ENCODE measurements at places on chromosomes 4 and X.

DNA sequence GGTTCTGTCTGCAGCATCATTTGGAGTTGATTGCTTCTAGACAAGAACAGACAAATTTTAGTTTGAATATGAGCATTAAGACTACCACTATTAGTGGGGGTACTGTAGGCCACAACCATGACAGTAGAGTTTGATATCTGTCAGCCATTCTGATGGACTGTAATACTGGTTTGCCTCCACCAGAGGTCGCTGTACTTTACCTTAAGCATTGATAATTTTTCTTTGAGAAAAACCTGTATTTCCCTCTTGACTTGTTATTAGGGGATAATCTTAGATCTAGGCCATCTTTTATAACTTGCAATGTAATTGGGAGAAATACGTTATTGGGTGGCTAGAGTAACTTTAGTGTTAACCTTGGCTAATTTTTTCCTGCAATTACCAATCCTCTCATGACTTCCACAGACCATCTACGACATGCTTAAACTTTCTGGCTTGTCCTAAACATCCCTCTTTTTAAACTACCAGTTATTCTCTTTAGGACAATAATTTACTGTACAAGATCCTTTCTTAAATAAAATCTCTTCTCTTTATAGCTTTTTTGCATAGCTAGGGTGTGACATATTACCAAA is 562.4 kb downstream of the MAGEB5 start:
- no peak for DNase-seq

GRCh38 chr4:81792521-81792920 is 320.8 kb upstream of the RASGEF1B start:
- DNase-seq = no peak

DNA sequence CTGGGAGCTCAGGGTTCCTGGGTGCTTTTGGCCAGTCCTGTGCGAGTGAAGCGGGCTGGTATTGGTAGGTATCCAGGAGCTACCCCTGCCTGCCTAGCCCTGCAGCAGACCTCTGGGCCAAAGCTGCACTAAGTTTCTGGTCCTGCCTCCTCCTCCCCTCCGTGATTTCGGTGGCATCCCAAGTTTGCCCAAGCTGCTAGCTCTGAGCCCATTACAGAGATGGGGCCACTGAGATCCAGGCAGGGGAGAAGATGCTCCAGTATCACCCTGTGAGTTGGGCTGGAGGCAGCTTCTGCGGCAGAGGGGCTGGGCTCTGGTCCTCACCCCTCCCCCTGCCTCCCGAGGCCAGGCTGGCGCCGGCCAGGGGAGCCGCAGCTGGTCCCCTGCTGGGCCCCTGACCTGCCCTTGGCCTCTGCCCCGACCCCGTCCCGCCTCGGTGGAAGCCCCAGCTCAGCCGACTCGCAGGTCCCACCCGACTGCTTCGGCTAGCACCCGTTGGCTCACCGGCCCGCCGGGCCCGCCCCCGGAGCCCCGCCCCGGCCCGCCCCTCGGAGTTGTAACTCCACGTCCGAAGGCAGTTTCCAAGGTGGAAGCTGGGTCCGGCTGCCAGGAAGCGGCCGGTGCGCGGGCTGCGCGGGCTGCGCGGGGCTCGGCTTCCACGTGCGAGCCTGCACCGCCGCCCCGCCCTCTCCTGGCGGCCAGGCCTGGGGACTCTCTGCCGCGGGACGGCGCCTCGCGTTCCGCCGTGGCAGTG is at the start of gene DUSP9:
Gene DUSP9 (plus strand): TSS at position 584 of the 754 bp plus-strand sequence. CDS start 751 bp downstream, outside the sequence.
- DNase-seq = peak; percentile 43

- DNase-seq = no peak
These were observed 14.0 kb upstream of the DUSP9 start for GRCh38 chrX:153633048-153633447.

GRCh38 chr4:84799318-84799717 is 167.2 kb downstream of the WDFY3 start:
- no peak for DNase-seq

DNA sequence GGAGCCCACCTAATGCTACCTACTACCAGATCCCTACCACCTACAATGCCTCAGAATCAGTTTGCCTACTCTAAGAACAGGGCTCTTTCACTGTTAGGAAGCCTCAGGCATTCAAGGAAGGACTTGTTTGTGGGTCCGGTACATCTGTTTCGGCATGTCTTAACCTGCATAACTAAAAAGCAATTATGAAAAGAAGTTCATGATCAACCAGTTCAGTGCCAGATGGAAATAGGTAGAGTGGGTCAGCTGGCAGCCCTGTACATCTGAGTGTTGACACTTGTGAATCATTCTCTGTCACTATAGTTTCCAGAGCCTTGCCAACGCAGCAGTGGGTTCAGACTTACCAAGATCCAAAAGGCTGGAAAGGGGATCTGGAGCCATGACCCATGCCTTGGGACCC is 3.3 kb downstream of the TMEM185A start:
- DNase-seq = no peak

DNA sequence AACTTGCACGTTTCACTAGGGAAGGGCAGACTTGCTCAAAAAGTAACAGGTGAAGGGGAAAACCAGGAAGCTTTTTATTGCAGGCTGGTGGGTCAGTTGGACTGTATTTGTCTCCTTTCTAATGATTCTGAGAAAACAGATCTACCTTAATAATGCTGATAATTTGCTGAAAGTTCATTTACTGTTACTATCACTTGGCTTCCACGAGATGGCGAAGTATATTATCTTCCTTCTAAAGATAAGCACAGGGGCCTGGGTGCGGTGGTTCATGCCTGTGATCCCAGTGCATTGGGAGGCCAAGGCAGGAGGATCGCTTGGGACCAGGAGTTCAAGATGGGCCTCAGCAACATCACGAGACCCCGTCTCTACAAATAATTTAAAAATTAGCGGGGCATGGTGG is 16.4 kb downstream of the CCKAR start:
- DNase-seq = no peak

DNA sequence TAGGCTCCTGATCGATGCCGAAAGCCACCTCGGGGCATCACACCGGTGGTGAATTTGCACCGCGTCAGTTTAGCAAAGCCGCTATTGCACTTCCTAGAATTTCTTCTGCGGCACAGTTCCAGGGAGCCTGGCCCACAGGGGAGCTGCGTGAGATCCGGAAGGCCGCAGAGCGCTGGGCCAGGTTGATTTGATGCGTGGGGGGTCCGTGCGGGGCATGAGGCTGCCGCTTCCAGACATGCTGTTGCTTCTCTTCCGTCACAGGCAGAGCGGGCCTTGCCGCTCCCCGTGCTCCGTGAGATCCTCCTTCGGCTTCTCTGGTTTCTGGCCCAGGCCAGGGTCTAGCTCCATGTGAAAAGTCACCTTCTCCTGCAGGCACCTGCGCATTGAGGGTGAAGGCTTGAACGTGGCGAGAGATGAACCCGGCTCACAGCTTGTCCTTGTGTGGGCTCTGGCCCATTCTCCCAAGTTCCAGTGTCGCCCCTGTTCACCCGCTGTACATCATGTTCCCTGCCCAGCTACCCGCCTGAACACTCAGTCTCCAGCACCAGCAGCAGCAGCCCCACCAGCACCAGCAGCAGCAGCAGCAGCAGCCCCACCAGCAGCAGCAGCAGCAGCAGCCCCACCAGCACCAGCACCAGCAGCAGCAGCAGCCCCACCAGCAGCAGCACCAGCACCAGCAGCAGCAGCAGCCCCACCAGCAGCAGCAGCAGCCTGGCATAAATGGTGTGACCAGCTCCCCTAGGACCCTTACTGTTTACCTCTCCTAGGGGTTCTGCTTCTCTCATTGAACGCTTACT is 131.2 kb downstream of the TRIML1 start:
- no peak for DNase-seq

DNA sequence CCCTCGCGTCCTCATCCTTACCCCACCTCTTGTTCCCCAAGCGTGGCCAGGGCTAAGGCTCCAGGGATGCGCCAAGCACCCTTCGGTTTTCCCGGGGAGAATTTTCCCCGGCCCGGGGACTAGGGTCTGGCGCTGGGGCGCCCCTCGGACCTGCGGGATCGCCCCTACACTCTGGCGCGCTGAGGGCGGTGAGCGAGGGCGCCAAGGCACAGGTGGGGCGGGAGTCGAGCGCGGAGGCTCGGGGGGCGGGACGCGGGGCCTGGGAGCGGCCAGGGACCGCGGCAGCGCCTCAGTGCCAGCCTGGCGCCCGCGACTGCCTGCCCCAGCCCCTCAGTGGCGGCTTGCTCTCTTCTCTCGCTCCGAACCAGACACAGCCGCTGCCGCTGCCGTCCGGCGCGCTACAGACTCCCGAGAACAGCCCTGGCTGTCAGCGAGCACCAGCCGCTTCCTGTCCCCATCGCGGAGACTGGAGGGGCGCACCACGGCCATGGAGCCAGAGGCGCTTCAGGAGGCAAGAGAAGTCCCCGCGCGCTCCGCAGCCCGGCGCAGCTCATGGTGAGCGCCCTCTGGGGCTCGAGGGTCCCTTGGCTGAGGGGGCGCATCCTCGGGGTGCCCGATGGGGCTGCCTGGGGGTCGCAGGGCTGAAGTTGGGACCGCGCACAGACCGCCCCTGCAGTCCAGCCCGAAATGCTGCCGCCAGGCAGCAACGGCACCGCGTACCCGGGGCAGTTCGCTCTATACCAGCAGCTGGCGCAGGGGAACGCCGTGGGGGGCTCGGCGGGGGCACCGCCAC is at the start of gene DRD5:
Gene DRD5 (plus strand): TSS at position 292 of the 793 bp plus-strand sequence. CDS start 396 bp downstream, at position 688.
- DNase-seq = no peak

GRCh38 chr4:121138039-121138825 is 25.9 kb downstream of the TNIP3 start:
- no peak for DNase-seq

- no peak for DNase-seq
These were observed 293.3 kb downstream of the ADGRL3 start for GRCh38 chr4:61493470-61493869.

GRCh38 chr4:114598191-114599121 is at the start of gene UGT8:
UGT8 (plus strand) TSS chr4:114598807; CDS start chr4:114622881, 24,074 bp downstream.
- peak; percentile 59 for DNase-seq

GRCh38 chr4:31169846-31170245 is 449.7 kb downstream of the PCDH7 start:
- DNase-seq = no peak

GRCh38 chrX:100413229-100413628 is 3.2 kb upstream of the PCDH19 start:
- peak; percentile 64 for DNase-seq

GRCh38 chr4:3257556-3258482 is 8.9 kb downstream of the MSANTD1 start:
- peak; percentile 76 for DNase-seq

- DNase-seq = peak; percentile 94
These were observed 327.3 kb downstream of the MAPK10 start for GRCh38 chr4:86032476-86033022.

GRCh38 chr4:15893962-15894361 is 44.6 kb downstream of the FGFBP1 start:
- peak; percentile 61 for DNase-seq

DNA sequence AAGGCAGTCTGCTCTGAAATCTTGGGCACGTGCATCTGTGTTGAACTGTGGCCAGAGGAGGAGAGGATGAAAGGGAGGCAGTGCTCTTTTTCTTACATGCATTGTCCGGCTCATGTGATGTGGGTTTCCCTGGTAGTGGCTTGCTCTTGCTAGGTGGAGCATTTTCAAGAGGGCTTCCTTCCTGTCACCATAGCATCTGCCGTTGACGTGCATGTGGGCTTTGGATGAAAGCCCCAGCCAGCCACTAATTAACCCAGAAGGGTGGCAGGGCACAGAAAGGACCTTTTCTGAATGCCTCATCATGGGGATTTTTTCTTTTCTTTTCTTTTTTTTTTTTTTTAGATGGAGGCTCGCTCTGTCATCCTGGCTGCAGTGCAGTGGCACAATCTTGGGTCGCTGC is 121.3 kb downstream of the GPR143 start:
- DNase-seq = no peak

DNA sequence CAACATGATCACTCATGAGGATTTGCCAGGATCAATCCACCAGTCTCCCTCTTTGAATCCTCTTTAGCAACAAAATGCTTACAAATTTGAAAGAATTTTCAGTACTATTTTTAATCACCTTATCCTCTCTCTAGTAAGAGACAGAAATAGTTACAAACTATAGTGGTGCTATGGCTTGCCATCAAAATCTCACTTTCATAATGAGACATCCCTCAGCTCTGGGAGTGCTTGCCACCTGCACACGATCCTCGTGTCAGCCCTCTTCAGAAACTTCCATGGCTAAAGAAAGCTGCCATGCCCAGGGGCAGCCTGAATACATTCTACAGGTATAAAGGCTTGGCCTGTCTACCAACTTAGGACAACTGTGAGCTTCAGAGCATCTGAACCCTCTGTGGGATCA is 5.1 kb upstream of the DHX15 start:
- DNase-seq = no peak

- no peak for DNase-seq
These were observed 3.1 kb downstream of the AMOT start for GRCh38 chrX:112837531-112837930.

GRCh38 chrX:33065415-33065814 is 145.9 kb downstream of the DMD start:
- DNase-seq = no peak

- DNase-seq = no peak
These were observed 5.6 kb upstream of the ADGRL3 start for GRCh38 chr4:61194571-61194970.

- DNase-seq = peak; percentile 93
These were observed 22.9 kb upstream of the CWH43 start for GRCh38 chr4:48963042-48963679.

DNA sequence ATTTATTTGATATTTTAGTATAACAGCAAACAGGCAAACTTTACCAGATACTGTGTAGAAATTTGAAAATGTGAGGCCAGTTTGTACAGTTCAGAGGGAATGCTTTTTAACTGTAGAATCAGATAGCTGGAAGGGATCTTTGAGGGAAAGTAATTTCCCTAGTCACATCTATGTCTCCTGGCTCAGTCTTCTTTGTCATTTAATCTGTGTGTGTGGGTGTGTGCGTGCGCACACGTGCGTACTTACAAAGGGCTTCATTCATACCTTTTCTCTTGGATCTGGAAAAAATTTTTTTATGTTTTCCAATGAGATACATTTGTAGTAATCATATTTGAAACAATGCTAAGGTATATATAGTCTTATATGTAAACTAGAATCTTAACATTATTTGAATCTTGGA is 44.6 kb downstream of the IL13RA1 start:
- DNase-seq = no peak

GRCh38 chrX:24026432-24026831 is 554 bp downstream of the KLHL15 start:
- no peak for DNase-seq

GRCh38 chrX:118353081-118353850 is 7.4 kb downstream of the WDR44 start:
- peak; percentile 41 for DNase-seq

DNA sequence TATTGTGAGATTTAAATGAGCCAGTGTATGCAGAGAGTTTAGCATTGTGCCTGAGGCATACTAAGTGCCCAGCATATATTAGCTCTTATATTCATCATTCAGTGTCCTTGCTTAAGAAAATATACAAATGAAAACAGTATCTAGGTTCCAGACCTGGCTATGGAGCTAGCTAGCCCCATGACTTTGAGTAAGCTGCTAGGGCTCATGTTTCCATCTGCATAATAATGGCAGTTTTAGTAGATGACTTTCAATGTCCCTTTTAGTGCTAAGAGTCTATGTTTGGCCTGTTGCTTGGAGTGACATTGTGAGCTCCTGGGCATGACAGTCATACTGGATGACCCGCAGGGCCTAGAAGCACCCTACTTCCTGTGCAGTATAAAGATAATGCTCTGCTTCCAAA is 435.3 kb downstream of the ZIC3 start:
- no peak for DNase-seq

All from foreskin fibroblast (primary cell).